ENCODE measurements at places on chromosomes 1 and 21.

- peak; percentile 25 for DNase-seq
These were observed 631 bp downstream of the LRIF1 start for GRCh38 chr1:110962892-110963690.

GRCh38 chr1:48931506-48932192, 155.0 kb upstream of the BEND5 start:
- no peak for DNase-seq

DNA sequence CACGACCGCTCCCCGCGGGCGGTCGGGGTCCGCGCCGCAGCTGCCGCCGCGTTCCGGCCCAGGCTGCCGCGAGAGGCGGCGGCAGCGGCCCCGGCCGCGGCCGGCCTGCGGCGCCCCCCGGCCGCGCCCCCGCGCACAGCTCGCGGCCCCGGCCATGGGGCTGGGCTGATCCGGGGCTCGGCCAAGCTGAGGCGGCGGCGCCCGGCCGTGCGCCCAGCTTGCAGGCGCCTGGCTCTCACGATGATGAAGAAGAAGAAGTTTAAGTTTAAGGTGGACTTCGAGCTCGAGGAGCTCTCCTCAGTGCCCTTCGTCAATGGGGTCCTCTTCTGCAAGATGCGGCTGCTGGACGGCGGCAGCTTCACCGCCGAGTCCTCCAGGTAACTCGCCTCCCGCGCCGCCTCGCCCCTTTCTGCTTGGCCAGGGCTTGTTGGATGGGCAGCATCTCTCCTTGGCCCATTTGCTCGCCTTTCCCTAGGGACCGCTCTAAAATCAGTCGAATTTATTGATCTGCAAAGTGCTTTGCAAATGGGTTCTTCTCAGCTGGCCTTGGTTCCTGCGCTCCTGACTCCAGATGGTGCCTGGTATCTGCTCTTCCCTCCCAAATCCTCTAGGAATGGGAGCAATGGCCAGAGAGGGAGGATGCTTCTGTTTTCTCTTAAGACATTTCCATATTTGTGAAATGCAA, 431 bp downstream of the EEIG2 start:
- no peak for DNase-seq

DNA sequence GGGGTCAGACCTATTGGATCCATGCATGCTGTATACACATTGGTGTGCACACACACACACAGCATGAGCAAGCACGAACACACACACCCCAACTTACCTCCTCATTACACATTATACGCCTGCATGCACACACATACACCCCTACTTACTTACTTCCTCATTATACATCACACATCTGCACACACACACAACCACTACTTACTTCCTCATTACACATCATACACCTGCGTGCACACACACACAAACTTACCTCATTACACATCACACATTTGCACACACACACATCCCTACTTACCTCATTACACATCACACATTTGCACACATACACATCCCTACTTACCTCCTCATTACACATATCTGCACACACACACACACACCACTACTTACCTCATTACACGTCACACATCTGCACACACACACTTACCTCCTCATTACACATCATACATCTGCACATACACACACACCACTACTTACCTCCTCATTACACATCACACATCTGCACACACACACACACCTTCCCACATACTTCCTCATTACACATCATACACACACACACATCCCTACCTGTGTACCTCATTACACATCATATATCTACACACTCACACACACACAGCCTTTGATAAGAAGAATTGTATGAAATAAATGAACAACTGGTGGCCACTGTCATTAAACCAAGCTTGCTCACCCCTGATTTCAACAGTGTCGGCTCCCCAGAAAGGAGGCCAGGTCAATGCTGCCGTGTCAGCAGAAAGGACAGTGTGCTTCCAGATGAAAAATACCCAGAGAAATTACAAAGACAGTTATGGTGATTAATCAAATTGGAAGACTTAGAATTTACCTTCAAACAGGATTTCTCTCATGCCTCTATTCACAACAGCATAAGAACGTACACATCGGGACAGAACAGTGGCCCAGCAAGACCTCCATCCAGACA, 117.8 kb downstream of the SETD4 start:
- DNase-seq, result no peak

DNA sequence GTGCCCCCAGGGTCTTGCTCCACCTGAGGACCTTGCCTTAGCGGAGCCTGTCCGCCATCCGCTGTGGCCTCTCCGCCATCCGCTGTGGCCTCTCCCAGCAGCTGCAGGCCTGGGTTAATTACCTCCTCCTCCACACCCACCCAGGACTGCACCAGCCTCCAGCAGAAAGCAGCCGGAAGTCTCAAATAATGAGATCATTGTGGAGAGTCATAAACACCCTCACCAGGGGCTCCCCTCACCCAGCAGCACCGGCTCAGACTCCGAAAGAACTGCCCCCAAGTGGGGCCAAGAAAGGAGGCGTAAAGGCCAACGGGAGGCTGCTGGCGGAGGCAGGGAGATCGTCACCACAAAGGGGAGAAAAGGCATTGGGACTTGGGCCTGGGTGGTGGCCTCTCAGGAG, 10.7 kb upstream of the GPR153 start:
- no peak for DNase-seq

Data from stimulated activated CD8-positive, alpha-beta memory T cell treated with anti-CD3 and anti-CD28 coated beads, Interleukin-7, amount 100 ng/mL, for 1 hour (primary cell).